ENCODE measurements at places on chromosomes 6 and 20. TPM values are rescaled to one million over a fixed set of nuclear protein-coding genes. Genes with fewer than 3 reads are reported as not detected.

- no peaks in the 10 kb centered on the region for H3K27me3 ChIP-seq
- peak overlapping the region; percentile 81 for H3K27ac ChIP-seq
- H3K4me3 ChIP-seq, result peak overlapping the region; percentile 93
- no peak for DNase-seq
- peaks cover 53% of the 10 kb centered on the region for H3K4me1 ChIP-seq
Measured at GRCh38 chr6:31663961-31664789, 622 bp downstream of the GPANK1 start.

GRCh38 chr20:44526129-44526528 is 4.3 kb upstream of the SERINC3 start:
- H3K4me1 ChIP-seq, result peaks cover 16% of the 10 kb centered on the region
- no peak for DNase-seq
- H3K27me3 ChIP-seq, result peaks cover 12% of the 10 kb centered on the region
- H3K27ac ChIP-seq, result no peak overlapping the region
- H3K4me3 ChIP-seq, result peak overlapping the region; percentile 5
- no peaks in the 10 kb centered on the region for H3K36me3 ChIP-seq

GRCh38 chr6:57248311-57248895 is 26.3 kb upstream of the RAB23 start:
- H3K27me3 ChIP-seq, result no peaks in the 10 kb centered on the region
- no peaks in the 10 kb centered on the region for H3K36me3 ChIP-seq
- no peak overlapping the region for H3K27ac ChIP-seq
- no peak for DNase-seq

Gene ATF6B
- 83.6 TPM for total RNA-seq

Gene LIME1
- total RNA-seq, result 16.5 TPM

- peak overlapping the region; percentile 43 for H3K27ac ChIP-seq
- no peaks in the 10 kb centered on the region for H3K36me3 ChIP-seq
- H3K27me3 ChIP-seq, result no peaks in the 10 kb centered on the region
- H3K4me1 ChIP-seq, result peaks cover 34% of the 10 kb centered on the region
- H3K4me3 ChIP-seq, result no peak overlapping the region
- DNase-seq, result no peak
Measured at GRCh38 chr20:36830791-36831691, 44.9 kb upstream of the TLDC2 start.

GRCh38 chr6:45175272-45175671 is 152.9 kb upstream of the RUNX2 start:
- H3K36me3 ChIP-seq, result peaks cover 2% of the 10 kb centered on the region
- H3K4me1 ChIP-seq, result no peaks in the 10 kb centered on the region
- H3K27ac ChIP-seq, result no peak overlapping the region
- no peak for DNase-seq

Gene MROH8
- total RNA-seq, result 7.6 TPM

Gene SLC52A3
- not detected for total RNA-seq

Gene FAM217B
- total RNA-seq, result 49.9 TPM

DNA sequence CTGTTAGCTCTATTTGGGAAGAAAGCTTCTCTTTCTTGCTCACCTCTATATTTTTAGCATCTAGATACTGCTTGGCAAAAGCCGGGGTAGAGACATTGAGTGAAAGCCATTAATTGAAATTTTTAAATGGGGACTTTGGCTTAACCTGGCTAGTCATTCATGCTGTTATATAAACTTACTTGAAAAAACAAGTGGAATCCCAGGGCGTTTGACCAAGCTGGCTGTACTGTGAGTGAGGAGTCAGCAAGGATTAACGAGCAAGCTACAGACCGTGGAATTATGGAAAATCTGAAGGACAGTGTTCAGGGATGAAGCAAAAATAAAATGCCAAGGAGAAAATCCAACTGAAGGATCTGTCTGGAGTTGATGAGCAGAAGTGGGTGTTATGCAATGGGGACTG is 232.0 kb downstream of the GRM1 start:
- DNase-seq, result no peak
- H3K27me3 ChIP-seq, result no peaks in the 10 kb centered on the region
- H3K4me1 ChIP-seq, result no peaks in the 10 kb centered on the region
- H3K27ac ChIP-seq, result peak overlapping the region; percentile 11

GRCh38 chr6:108993876-108994275 is 100.8 kb downstream of the SESN1 start:
- H3K36me3 ChIP-seq, result peaks cover 7% of the 10 kb centered on the region
- no peak for DNase-seq
- H3K4me3 ChIP-seq, result no peak overlapping the region
- H3K27me3 ChIP-seq, result no peaks in the 10 kb centered on the region
- H3K27ac ChIP-seq, result no peak overlapping the region

Gene BPIFA1
- total RNA-seq, result not detected

DNA sequence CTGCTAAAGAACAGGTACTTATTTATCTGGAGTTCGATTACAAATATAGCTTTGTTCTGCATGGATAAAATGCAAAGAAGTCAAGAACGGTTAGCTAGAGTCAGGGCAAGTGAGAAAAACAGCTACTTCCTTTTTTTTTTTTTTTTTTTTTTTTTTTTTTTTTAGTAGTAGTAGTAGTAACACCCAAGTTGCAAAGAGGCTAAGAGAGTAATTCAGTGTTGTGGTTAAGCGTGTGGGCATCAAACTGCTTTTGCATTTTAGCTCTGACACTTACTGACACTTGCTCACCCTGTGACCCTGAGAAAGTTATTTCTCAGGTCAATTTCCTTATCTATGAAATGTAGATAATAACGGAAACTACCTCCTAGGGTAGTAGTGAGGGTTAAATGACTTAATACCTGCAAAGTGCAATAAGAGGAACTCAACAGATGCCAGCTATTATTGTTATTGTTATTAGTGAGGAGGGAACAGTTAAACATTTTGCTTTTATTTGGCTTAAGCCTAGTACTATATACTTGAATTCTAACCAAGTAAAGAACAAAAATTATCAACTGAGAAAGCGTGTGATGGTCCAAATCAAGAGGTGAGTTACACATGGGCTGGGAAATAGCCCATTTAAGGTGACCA is 86.7 kb upstream of the BACH2 start:
- no peak overlapping the region for H3K4me3 ChIP-seq
- H3K27me3 ChIP-seq, result no peaks in the 10 kb centered on the region
- H3K27ac ChIP-seq, result no peak overlapping the region
- peaks cover 3% of the 10 kb centered on the region for H3K4me1 ChIP-seq
- no peaks in the 10 kb centered on the region for H3K36me3 ChIP-seq
- no peak for DNase-seq

DNA sequence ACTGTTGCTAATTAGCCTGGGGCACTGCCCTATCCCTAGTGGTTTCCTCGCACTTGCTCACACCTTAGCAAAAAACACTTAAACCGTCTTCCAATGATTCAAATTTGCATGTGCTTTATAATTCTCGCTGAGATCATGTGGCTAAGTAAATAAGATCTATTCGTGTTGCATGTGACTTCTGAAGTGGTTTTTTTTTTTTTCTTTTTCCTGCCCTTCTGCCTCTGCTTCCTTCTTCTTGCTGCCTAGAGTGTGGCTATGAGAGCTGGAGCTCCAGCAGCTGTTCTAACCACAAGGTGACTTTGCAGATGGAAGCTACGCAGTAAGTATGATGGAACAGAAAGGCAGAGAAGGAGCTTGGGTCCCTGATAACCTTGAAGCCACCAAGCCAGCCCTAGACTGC is 36.5 kb downstream of the SULF2 start:
- no peaks in the 10 kb centered on the region for H3K27me3 ChIP-seq
- H3K27ac ChIP-seq, result peak overlapping the region; percentile 86
- H3K36me3 ChIP-seq, result no peaks in the 10 kb centered on the region
- no peak overlapping the region for H3K4me3 ChIP-seq
- H3K4me1 ChIP-seq, result no peaks in the 10 kb centered on the region

Gene FOXA2
- total RNA-seq, result 0.09 TPM

DNA sequence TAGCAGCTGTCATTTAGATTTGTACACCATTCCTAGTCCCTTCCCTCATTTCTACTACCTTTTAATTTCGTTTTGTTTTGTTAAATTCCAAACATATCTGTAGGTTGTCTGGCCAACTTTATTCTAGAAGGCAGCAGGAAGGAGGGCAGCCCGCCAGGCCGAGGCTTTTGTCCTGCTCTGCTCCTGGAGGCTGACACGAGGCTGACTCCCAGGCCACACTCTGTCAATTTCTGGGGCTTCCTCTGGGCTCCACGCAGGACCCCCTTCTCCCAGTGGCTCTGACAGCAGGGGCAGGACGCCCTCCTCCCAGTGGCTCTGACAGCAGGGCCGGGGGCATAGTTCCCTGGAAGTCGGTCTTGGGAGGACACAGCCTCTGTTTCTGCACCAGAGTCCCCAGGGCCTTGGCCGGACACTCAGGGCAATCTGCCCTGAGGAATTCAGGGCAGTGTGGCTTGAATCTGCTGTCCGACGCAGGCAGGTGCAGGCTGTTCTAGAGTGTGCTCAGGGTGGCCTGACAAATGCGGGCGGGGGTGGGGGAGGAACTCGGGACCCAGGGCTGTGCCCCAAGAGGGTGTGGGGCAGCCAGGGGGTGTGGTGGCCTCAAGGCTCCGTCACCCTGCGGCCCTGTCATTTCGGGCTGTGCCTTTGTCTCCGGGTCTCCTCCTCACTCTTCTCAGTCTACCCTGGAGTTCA is 11.8 kb downstream of the SMOC2 start:
- H3K27ac ChIP-seq, result no peak overlapping the region
- H3K27me3 ChIP-seq, result peaks cover 10% of the 10 kb centered on the region
- H3K36me3 ChIP-seq, result no peaks in the 10 kb centered on the region
- DNase-seq, result no peak

DNA sequence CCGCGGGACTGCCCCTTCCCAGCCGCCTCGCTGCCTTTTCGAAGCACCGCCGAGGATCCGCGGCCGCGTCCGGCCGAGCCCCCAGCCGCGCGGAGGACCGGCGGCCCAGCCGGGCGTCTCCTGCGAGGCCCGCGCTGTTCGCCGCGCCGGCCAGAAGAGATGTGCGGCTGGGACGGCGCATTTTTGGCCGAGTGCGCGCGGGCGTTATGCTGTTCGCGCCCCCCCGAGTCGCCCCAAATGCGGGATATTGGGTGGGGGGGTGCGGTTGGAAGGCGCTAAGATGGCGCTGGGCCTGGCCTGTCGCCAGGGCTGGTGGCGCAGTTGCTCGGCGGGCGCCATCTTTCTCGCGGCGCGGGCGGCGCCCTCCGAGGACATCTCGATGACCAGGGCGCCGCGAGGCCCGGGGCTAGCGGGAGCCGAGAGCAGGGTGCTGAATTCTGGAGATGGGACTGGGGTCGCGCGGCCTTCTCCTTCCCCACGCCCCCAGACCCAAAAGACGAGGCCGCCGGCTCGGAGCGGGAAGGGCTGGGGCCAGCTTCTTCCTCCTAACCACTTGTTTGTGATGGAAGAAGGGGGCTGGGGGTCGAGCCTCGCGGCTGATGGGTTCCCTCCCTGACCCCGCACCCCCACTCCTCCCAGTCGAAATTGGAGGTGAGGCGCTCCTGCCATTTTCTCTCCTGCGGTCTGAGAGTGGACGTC is 1.5 kb downstream of the BICRAL start:
- DNase-seq, result peak; percentile 54
- no peak overlapping the region for H3K4me3 ChIP-seq
- peak overlapping the region; percentile 99 for H3K27ac ChIP-seq
- H3K36me3 ChIP-seq, result peaks cover 6% of the 10 kb centered on the region
- H3K4me1 ChIP-seq, result peaks cover 11% of the 10 kb centered on the region

GRCh38 chr6:155449450-155450239 is 6.0 kb downstream of the NOX3 start:
- H3K4me1 ChIP-seq, result peaks cover 8% of the 10 kb centered on the region
- H3K36me3 ChIP-seq, result no peaks in the 10 kb centered on the region
- no peaks in the 10 kb centered on the region for H3K27me3 ChIP-seq
- H3K27ac ChIP-seq, result no peak overlapping the region

Gene TLDC2
- total RNA-seq, result not detected

GRCh38 chr6:27617700-27618689 is 145.1 kb upstream of the ZNF184 start:
- H3K4me3 ChIP-seq, result peak overlapping the region; percentile 91
- peaks cover 18% of the 10 kb centered on the region for H3K4me1 ChIP-seq
- no peak for DNase-seq
- peaks cover 70% of the 10 kb centered on the region for H3K27me3 ChIP-seq

Gene TMEM239
- not detected for total RNA-seq

Gene CSTF1
- 52.7 TPM for total RNA-seq

- no peaks in the 10 kb centered on the region for H3K27me3 ChIP-seq
- no peaks in the 10 kb centered on the region for H3K36me3 ChIP-seq
- H3K4me1 ChIP-seq, result no peaks in the 10 kb centered on the region
- DNase-seq, result no peak
Measured at GRCh38 chr6:147768969-147769368, 260.5 kb downstream of the SAMD5 start.

Gene TGIF2
- 76.4 TPM for total RNA-seq

DNA sequence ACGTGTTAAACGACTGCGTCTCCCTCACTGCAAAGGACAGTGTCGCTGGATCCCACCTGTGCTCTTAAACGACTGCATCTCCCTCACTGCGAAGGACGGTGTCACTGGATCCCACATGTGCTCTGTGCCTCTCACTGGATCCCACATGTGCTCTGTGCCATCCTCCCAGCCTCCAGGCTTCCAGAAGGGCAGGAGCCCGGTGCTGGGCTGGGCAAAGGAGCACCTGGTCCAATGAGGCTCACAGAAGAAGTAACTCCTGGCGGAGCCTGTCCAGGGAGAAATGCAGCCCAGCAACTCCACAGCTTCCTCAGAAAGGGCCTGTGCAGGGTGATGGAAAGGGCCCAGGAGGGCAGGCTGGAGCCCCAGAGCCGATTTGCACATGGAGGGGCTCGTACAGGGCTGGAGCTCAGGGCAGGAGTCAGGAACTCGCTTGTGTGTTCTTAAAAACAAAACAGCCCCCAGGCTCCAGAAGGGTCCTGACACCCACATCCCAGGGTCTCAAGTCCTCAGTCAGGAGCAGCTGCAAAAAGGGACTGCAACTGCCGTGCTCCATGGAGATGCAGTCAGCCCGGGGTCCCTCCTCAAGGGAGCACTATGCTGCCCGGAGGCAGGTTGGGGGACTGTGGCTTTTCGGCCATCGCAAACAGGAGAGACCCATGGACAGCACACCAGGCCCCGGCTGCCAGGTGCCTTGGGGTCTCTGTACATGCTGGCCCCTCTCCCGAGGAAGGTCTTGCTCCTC is 52.7 kb downstream of the DLL1 start:
- H3K4me3 ChIP-seq, result no peak overlapping the region
- peaks cover 28% of the 10 kb centered on the region for H3K4me1 ChIP-seq
- no peak for DNase-seq
- H3K36me3 ChIP-seq, result no peaks in the 10 kb centered on the region

All from neural crest cell (in vitro differentiated cells).